Hematopoietic multipotent progenitor cell treated with erythropoietin and hydrocortisone succinate and interleukin-3 and kit ligand, for 4 days (in vitro differentiated cells): ENCODE measurements at places on chromosomes 1 and 21.
A peak's percentile ranks its signal among the peaks of the same experiment; 100 is the strongest.

- DNase-seq: no peak
Observed at GRCh38 chr1:119364640-119365039, 3.9 kb upstream of the HAO2 start.

GRCh38 chr21:20999659-21000058 lies 1.4 kb downstream of the NCAM2 start:
- DNase-seq: peak; percentile 71

GRCh38 chr21:41666641-41667081 lies 100.2 kb downstream of the RIPK4 start:
- DNase-seq: peak; percentile 4

DNA sequence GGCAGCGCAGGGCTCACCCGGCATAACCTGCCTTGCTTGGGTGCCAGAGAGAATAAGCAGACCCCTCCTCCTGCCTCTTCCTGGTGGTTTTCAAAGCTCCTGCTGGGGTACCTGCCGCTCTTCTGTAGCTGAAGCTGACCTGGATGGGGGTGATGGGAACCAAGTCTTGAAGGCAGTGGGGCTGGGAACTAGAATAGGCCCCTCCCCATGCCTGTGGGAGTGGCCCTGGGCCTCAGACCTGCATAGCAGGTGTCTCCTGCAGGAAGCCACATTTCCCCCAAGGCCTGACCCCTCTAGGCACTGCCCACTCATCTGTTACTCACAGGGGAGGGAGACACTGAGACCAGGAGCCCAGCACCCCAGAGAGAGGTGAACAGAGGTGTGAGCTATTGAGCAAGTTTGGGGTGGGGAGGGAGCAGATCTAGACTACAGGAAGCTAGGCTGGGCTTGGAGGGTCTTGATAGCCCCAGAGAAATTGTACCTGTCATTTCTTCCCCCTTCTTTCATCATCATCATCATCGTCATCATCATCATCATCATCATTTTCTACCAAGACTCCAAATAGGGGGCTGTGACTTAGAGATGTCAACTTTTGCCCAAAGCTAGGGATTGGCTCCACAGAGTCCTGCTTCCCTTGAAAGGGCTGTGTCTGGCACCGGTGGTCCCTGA lies 10.1 kb downstream of the PADI1 start:
- no peak for DNase-seq

DNA sequence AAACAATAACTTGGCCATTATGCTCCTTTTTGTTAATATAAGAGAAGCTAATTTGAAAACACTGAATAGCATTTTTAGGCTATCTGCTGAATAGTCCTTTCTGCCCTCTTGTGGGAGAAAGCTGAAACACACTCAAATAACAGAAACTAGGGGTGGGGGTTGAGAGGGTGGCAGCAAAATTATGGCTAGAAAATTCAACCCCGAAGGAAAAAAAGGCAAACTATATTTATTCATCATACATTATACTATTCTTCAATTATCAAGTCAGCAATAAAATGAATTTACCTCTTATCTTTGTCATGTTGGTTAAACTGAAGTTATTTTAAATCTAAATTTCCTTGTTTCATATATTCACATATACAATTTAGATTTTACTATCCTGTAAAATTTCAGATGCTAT lies 255.9 kb downstream of the FAF1 start:
- peak; percentile 72 for DNase-seq

DNA sequence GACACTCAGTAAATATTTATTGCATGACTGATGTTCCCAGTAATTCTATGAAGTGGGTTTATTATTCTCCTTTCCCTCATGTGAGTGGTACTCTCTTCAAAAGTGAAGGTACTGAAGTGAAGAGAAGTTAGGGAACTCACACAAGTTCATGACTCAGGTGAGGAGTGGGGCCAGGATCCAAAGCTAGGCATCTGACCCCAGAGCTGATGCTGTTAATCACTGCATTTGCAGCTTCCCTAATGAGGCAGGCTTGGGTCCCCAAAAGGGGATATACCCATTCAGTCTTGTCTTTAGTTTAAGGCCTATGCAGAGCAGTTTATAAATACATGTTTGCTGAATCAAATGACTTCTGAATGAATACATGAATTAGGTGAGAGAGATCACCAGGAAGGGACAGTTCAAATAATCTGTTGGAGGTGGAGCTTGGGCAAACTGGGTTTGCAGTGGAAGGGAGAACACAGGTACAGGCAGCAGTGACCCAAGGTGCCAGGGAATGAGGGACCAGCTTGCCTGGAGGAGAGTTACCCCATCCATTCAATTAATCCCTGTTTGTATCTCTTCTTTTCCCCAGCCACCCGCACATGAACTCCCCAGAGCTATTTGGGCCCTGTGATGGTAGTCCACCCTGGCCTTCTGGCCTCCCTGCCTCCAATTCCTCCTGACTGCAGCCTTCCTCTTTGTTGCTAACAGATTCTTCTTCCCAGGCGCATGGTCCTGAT lies 2.0 kb downstream of the CD58 start:
- DNase-seq: no peak

GRCh38 chr1:229192031-229192430 lies 78.9 kb upstream of the RAB4A start:
- DNase-seq: peak; percentile 65

GRCh38 chr1:119966020-119966419 lies 69.7 kb upstream of the ADAM30 start:
- no peak for DNase-seq

DNA sequence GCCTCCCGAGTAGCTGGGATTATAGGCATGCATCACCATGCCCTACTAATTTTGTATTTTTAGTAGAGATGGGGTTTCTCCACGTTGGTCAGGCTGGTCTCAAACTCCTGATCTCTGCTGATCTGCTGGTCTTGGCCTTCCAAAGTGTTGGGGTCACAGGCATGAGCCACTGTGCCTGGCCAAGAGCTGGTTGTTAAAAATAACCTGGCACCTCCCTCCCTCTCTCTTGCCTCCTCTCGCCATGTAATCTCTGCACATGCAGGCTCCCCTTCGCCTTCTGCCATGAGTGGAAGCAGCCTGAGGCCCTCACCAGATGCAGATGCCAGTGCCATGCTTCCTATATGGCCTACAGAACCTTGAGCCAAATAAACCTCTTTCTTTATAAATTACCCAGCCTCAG lies 74.7 kb upstream of the TLR5 start:
- DNase-seq: no peak

DNA sequence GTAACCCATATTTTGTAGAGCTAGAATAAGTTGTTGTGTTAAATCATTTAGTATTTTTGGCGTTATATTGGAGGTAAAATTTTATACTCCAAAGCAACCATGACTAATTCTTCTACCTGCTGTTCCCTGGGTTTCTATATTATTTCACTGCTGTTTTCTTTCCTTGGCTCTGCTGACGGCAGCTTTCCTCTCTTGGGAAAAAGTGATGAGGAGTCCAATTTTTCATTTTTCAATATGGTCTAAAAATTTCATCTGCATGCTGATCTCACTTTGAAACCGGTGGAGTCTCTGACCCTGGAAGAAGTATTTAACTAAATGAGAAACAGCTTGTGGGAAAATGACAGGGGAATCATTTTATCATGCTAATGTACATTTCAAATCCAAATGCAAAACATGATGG lies 110.2 kb downstream of the IFI44 start:
- no peak for DNase-seq

GRCh38 chr1:25199819-25200620 lies 32.3 kb downstream of the SYF2 start:
- DNase-seq: no peak

- DNase-seq: no peak
Observed at GRCh38 chr1:154265586-154265985, 6.8 kb upstream of the HAX1 start.

- peak; percentile 38 for DNase-seq
Observed at GRCh38 chr1:70034403-70034802, 171.0 kb downstream of the LRRC40 start.

GRCh38 chr1:24111262-24111995 lies 506 bp downstream of the MYOM3 start:
- DNase-seq: no peak

DNA sequence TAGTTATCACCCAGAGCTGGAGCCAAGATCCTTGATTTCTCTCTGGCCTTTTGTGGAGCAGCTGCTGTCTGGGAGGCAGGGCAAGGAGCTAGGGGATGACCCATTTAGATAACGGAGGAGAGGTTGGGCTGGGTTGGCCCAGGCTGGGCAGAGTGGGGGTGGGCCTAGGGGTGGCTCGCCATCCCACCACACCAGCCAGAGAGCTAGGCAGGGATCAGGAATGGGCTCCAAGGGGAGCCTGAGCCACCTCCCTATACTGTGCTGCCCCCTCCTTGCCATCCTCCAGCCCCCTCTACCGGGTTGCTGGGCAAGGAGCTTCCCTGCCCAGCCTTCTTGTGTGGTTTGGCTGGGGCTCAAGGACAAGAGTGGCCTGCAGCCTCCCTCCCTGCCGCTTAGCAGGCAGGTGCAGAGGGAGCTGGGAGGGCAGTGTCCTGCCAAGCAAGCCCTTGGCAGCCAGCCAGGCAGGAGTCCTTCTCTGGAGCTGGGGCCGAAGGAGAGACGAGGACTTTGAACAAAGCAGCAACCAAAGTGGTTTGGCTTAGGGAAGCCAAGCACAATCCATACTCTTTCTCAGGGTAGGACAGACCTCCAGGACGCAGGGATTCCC lies 4.1 kb downstream of the NUAK2 start:
- DNase-seq: no peak

DNA sequence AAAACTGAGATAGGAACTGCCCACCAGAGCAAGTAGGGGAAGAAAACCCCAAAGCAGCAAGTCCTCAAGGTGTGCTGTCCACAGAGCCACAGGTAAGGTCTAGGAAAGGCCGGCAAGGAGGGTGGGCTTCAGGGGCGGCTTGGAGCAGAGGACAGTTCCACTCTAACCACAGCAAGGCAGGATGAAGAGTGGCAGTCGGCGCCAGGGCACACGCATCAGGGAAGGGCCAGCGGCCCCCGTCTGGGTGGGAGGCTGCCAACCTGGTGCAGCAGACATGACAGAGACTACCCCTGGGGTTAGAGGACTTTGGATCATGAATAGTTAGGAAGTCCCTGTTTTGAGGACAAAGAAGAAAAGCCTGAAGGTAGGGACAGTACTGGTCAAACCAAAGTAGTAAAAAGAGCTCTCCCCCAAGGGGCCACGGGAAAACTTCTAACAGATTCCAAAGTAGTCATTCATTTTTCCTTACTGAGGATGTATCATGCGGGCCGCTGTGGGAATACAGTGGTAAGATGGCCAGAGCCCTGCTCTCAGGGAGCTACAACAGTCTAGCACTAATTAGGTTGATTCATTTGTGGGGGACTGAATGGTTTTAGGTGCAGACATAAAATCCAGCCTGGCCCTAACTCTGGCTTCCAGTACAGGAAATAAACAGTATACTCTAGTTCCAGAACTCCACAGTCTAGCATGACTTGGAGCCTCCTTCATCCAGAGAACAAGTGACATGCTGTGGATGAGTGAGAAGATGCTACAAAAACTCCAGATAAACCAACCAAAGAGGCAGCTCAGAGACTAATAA lies 3.5 kb upstream of the RAP1GAP start:
- DNase-seq: no peak

DNA sequence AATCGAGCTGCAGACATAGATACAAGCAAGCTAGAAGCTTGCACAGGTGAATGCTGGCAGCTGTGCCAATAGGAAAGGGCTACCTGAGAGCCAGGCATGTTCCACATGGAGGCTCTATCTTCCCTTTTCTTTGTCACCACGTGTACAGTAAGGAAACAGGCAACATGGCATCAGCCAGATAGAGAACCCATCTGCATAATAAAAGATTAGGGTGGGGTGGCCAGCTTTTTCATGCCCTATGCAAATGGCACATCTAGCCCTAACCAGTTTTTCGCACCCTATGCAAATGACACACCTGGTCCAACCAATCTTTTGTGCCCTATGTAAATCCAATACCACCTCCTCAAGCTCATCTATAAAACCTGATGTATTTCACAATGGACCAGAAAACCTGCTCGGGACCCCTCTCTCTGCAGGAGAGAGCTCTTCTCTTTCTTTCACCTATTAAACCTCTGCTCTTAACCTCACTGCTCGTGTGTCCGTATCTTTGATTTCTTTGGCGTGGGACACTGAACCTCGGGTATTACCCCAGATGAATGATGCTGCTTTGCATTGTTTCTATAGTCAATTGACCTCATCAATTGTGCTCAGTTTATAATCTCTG lies 93.9 kb downstream of the SLC30A10 start:
- DNase-seq: no peak

GRCh38 chr1:46396441-46397398 lies 2.6 kb downstream of the FAAH start:
- no peak for DNase-seq

GRCh38 chr1:60876952-60877351 lies 205.4 kb upstream of the NFIA start:
- no peak for DNase-seq

- peak; percentile 13 for DNase-seq
Observed at GRCh38 chr1:107140703-107141490, at the start of gene NTNG1. Gene NTNG1 (plus strand): TSS chr1:107141039.

- peak; percentile 90 for DNase-seq
Observed at GRCh38 chr21:17491716-17492414, 21.0 kb upstream of the CXADR start.

- DNase-seq: peak; percentile 47
Observed at GRCh38 chr21:14583629-14584255, 37.6 kb upstream of the SAMSN1 start.

DNA sequence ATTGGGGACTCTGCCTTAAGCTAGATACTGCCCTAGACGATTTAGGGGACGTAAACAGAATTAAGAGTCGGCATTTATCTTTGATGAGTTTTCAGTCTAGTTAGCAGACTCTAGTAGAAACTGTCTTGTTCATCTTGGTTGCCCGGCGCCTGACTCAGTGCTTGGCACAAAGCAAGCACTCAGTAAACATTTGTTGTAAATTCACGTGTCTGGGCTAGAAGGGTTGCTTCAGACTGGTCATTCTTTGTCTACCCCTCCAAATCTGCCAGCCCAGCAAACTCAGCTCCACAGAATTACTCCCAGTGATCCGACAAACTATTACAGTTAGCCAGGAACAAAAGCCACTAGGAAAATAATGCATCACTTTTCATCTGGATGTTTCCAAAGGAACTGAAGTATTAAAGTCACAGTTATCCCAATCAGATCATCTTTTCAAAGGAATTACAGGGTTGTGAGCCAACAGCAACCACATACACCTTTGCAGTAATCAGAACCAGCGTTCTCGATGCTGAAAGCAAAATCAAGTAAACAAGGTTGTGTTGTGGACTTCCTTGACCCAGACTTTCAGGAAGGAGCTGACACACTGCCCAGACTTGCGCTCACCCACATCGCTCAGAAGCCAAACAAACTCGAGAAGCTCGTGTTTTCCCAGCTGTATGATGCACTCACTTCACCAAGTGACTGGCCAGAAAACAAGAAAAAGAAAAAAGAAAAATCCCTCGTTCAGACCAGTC lies 66.5 kb upstream of the GADD45A start:
- DNase-seq: no peak

DNA sequence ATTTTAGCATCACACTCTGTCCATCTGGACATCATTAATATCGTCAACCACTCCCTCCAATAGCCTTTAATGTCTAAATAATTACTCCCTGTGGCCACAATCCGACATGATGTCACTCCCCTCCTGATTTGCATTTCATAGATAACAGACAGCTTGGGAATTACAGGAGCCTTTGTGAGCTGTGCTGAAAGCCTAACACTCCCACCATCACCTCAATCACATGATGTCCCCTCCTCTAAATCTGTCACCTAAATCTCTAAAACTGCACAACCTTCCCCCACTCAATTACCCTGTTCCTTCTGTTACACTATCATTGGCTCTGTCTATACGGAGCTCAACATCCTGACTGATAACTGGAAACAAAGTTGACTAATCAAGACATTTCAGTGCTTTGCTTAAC lies 14.3 kb downstream of the NHLH2 start:
- no peak for DNase-seq
